ENCODE measurements at places on chromosomes 1 and 21.

GRCh38 chr1:103945774-103946173 lies 196.1 kb downstream of the AMY1C start:
- DNase-seq, result no peak

DNA sequence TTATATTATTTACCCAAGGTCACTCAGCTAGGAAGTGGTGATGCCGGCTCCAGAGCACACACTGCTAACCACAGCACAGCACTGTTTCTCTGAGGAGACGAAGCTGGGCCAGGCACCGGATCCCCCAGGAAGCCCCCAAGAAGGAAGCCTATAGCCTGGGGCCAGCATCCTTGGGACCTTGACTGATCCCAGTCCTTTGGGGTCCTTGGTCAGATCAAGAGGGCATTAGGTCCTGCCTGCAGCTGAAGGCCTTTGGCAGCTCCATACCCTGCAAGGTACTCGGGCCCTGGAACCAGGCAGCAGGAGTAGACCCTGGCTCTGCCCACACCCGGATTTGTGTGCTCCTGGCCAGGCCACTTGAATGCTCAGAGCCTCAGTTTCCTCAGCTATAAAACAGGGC lies 128.0 kb downstream of the LACTBL1 start:
- no peak for DNase-seq

- DNase-seq, result no peak
Measured at GRCh38 chr1:234848972-234849649, 239.1 kb upstream of the IRF2BP2 start.

DNA sequence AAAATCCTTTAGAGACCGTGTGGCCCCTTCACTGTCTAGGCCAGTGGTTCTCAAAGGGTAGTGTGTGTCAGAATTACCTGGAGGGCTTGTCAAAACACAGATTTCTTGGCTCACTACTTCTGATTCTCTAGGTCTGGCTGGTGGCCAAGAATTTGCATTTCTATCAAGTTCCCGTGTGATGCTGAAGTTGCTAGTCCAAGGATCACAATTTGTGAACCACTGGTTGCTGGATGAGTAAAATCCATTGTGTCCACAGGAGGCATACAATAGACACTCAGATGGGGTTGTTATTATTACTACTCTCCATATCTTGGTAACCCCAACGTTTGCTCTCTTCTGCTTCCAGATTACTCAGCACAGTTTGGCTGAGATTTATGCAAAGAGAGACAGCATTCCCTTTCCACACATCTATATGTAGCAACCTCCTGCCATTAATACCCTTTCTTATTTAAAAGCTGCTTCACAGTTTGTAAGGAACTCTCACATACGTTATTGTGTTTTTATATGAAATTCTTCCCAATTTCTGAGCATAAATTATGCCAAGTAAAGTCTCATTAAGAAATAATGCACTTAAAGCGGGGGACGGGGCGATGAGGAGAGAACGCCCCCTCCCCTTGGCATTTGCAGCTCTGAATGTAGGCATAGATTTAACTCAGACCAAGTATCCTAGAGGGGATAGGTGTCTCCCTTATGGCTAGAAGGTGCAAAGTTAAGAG lies 720 bp upstream of the TMCC2 start:
- no peak for DNase-seq

DNA sequence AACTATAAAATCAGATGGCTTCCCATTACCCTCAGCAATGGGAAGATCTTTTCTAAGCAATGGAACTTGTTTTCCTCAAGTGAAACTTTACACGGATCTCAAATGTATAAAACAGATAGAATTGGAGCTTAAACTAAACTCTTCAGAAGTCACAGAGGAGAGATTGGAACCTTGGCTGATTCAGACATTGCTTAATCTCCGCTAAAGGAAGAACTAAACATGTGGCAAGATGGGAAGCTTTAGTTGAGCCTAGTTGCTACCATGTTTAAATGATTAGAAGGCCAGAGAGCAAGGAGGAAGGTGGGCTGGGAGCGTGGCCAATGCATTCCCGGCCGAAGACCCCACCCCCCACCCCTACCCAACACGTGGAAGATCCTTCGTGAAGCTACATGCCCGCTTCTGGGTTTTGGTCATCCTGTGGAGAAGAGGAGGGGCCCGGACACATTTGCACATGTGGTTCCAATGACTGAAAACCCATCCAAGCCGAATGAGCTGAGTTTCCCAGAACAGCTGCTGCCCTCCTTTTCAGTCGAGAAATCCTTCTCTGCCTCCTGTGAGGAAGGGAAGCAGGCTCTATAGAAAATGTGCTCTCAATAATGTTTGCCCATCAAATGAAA lies 164.3 kb downstream of the MIS18A start:
- no peak for DNase-seq

GRCh38 chr1:227321035-227321434 lies 2.7 kb upstream of the CDC42BPA start:
- DNase-seq, result no peak

GRCh38 chr1:209721323-209721722 lies 16.7 kb downstream of the HSD11B1 start:
- DNase-seq, result no peak

- no peak for DNase-seq
Measured at GRCh38 chr1:90831910-90832309, 114.8 kb upstream of the BARHL2 start.

DNA sequence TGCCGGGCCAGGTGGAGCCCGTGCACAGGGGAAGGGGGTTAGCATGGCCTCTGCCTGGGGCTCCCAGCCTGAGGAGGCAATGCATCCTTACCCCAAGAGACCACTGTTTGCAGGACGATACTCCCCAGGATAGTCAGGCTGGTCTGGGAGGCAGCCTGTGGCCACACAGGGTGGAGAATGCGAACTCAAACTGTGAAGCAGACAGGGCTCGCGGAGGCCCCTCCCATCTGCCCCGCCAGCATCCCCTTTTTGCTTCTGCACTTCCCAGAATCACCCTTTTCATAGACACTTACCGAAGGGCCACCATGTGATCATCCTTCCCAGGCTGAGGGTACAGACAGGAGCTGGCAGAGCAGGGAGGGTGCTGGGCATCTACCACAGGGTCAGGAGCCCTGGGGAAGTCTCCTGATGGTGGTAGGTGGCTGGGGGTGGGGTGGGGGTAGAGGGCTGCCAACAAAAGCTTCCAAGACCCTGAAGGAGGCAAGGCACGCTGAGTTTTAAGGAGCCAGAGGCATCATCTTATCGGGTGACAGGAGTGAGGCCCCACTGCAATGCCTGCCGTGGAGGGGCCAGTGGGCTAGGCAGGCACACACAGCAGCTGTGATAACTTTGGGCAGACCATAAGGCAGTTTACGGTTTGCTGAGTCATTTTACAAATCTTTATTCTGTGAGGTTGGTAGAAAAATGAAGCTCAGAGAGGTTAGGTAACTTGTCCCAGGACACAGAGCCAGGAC lies 31.3 kb upstream of the BTG2 start:
- no peak for DNase-seq

DNA sequence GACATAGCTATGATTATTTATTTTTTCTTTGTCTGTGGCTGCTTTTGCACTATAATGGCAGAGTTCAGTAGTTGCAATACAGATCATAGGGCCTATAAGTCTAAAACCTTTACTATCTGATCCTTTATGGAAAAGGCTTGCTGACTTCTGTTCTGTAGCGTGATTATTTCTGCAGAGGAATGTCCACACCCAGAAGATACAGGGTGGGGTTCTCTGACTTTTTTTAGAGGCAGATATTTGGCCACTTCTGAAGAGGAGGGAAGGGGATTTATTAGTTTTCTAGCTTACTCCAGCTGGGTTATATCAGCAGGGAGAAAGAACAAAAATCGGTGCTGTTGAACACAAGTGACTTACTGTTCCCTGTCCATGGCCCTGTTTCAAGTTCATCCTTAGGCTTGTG lies 97.6 kb downstream of the RPE65 start:
- no peak for DNase-seq

DNA sequence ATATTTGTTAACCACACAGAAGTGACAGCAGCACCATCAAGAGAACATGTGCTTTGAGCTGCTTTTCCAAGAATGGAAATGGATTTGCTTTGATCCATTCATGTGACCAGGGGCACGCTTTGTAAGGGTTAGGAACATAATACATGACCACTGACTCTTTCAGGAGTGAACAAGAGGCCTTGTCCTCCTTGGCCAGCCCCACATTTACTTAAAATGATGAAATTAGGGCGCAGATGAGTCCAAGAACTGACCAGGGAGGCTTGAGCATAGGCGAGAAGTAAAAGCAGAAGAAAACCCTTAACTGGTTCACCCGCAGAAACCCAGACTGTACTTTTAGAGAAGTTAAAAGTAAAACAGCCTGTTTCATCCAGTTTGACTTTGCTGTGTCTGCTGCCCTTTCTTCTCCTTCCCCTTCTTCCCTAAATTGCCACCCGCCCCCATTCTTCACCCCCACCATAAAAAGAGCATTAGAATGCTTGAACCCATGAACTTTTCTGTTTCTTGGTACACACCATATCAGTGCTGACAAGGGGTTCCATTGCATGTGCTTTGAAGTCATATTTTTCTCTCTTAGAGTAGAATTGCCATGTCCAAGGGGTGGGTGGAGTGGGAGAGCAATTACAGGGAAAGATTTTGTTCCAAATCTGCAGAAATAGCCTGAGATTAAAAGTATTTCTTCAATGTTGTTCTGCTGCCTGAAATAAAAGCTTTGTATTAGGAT lies 2.6 kb upstream of the GLUL start:
- DNase-seq, result no peak

DNA sequence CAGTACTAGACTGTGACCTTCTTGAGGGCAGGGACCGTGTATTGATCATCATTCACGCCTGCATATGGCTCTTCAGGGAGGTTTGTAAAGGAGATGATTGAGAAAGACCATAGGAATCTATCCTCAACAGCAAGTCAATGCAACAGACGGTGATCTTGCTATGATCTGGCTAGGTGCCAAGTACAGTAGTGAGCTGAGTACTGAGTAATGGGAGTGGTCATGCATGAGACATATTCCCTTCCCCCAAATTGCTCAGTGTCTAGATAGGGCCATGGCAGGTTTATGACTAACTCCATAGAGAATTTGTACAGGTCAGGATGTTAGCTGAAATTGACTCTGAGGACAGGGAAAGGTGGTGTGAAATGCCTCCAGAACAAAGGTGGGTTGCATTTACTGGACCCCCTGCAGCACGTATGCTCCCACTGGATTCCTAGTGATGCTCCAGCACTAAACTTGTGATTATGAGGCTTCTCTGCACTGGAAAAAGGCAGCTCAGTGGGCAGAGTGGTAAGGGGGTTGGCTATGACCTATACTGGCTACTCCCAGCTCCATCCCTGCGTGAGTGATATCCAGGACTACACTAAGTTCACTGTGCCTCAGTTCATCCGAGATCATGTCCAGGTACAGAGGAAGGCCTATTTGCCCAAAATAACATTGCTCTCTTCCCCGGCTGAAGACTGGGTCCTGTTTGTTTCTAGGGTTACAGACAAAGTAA lies 37.2 kb downstream of the KCNJ6 start:
- DNase-seq, result no peak

GRCh38 chr1:162008799-162009198 lies 14.9 kb downstream of the OLFML2B start:
- DNase-seq, result no peak

DNA sequence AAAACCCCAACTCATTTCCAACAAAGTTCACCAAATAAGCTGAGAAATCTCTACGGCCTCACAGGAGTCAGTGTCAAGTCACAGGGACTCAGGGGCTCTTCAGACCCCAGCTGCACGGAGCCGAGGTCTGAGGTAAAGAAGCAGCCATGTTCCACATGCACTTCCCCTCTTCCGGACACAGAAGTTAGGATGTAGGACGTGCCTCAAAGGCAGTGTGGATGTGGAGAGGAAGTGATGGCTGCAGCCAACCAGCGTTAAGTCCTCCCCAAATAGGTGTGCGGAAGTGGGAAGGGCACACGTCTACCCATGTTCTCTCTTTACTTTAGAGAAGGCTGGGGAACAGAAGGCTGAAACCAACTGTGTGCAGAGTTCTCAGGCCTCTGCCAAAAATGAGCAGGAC lies 14.6 kb upstream of the NCF2 start:
- no peak for DNase-seq

GRCh38 chr21:32035617-32036016 lies 162.8 kb downstream of the HUNK start:
- DNase-seq, result no peak

DNA sequence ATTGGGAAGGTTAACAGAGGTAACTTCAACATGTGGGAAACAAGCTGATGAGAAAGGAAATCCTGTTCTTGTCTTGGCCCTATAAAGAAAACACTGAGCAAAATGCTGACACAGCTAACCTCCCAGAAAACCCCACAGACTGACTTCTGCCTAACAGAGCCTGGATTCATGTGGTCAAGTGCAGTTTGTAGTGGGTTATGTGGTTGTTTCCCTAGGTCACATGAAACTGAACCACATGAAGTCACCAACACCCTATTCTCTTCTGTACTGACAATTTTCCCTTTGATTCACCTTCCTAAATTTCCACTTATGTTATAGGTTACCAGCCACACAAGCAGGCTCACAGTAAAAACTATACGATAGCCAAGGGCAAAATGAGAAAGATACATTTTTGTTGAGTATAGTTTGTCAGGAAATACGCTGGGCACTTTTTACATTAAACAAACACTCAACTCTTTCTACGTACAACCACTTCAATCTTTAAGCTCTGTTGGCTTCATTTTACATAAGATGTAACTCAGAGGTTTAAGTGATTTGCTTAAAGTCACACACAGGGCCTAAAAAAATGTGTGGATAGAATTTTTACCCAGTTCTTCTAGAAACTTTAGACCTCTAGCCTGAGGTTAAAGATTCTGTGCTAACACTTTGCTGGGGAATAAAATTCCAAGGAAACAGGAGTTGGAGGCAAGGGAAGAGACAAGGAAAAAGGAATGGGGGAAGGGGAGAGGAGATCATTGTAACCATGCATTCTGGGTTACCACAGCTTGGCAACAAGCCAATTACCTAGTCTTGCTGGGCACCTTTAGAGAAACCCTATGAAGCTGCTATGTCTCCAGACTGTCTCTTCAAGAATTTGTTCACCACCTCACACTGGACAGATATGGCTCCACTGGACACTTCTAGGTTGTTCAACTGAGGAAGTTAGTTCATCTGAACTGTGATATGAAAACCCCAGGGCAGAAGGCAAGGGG lies 601.6 kb upstream of the USP24 start:
- no peak for DNase-seq

DNA sequence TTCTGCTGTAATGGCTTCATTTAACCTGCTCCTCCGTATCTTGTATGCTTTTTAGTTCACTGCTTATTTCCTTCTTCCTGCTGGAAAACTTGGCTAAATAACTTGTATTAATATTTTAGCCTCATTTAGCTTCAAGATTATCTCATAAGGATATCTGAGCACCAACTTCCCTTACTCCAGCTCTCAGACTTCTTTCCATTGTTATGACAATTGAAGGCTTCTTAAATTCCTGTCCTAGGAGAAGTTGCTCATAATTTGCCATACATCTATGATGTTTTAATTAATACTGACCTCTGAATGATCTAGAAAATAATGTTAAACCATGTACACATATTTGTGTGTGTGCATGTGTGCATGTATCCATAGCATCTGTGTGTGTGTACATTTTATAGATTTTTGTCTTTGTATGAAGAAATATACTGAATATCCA lies 1524.4 kb upstream of the TPTE start:
- DNase-seq, result no peak

- DNase-seq, result no peak
Measured at GRCh38 chr1:40783001-40783905, at the start of gene KCNQ4. TSS of gene KCNQ4 (plus strand) at chr1:40783787. CDS start at chr1:40784094, 307 bp downstream.

- no peak for DNase-seq
Measured at GRCh38 chr1:200980452-200980772, 43.1 kb downstream of the KIF21B start.

Data from SW 1271 (cell line).